ENCODE measurements at places on chromosomes 5 and 9.

- peak; percentile 63 for DNase-seq
Observed at GRCh38 chr5:115810761-115811160, 5.7 kb downstream of the CDO1 start.

- no peak for DNase-seq
Observed at GRCh38 chr9:83068414-83068813, 5.5 kb upstream of the RASEF start.

DNA sequence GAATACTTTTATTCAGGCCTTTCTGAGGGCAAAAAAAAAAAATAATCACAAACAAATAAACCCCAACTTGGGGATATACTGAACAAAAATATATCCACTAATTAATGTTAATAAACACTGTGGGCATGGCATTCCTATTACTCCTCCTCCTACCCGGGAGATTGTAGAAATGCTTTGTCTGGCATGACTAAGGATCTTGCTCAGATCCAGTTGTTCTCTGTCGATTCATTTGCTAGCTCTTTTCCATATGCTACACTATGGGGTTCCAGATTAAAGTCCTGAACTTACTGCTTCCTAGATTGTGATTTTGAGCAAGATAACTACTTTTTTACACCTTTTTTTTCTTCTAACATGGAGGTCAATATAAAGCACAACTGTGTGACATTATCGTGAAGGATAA, 102.2 kb upstream of the PRR16 start:
- no peak for DNase-seq

DNA sequence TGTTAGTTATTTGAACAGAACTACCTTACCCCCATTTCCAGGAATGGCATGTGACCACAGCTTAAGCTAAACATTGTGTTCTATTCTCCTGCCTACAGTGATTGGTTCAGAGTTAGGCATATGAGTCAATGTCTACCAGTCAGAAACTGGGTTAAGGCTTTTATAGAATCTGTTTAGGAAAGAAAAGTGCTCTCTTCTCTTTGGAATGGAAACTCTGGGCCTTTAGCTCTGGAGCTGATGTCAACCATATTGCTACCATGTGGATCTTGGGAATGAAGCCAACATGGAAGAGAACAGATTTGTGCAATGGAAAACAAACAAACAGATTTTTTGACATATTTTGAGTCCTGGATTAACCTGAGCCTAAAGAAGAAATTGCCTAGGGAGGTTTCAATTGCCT, 488.9 kb upstream of the TNC start:
- no peak for DNase-seq

DNA sequence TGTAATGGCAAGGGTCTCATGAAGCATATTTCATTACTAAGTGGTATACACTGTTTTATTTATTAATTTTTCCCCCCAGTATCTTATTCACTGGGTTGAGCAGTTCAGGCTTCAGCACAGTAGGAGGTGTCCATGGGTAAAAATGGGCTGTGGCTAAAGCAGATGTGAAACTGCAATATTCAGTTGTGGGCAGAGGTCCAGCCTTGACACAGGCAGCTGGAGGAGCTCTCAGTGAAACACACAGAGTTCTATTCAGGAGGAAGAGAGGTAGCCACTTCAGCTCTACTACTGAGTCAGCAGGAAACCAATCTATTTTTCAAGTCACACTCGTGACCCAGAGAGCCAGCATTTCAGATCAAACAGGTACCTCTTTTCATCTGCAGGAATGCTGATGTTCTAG, 418.3 kb downstream of the CDH10 start:
- DNase-seq: no peak

- DNase-seq: no peak
Observed at GRCh38 chr5:116358911-116359418, 215.7 kb downstream of the SEMA6A start.

GRCh38 chr9:135663857-135664256, 748 bp downstream of the LCN9 start:
- no peak for DNase-seq

DNA sequence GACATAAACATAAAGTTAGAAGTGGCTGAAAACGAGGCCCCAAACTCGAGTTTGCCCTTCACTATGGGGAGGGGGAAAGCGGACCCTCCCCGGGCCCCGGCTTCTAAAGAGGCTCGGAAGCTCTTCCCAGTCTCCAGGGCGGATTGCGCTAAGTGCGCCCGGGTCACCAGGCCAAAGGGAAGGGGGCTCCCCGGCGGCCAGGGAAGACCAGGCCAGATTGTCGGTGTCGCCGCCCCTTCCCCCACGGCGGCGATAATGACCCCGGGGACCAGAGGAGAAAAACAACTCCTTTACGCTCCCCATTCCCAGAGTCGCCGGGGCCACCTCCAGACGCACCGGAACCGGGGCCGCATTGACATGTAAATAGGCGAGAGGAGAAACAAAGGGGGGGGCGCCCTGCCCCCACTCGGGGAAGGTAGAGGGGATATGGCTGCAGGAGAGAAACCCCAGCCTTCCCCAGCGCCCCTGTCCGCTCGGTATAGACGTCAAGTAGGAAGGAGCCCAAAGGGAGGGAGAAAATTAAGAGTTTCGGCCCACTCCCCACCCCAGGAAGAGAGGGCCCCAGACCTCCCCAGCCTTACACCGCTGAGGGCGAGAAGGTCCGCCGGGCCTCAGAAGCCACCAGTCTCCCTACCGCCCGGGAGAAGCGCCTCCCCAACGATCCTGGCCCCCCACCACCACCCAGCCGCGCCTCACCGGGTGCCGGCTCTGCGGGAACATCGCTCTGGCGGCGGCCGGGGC, 1.7 kb downstream of the TLE1 start:
- DNase-seq: no peak

DNA sequence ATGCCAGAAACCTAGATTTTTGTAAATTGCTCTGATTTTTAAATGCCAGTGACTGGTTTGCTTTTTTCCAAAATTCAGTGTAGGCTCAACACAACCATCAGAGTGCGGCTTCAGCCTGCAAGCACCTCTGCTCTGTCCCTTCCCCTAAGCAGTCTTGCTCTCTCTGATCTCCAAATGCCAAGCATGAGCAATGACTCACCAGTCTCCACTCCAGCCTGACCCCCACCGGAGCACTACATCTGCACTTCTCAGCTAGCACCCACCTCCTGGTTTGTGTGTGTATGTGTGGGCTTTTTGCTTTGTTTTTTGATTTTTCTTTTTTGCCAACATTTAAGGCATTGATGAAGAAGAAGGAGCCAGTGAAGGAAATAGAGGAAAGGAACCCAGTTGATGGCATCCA, 61.4 kb upstream of the ADRA1B start:
- DNase-seq: no peak

DNA sequence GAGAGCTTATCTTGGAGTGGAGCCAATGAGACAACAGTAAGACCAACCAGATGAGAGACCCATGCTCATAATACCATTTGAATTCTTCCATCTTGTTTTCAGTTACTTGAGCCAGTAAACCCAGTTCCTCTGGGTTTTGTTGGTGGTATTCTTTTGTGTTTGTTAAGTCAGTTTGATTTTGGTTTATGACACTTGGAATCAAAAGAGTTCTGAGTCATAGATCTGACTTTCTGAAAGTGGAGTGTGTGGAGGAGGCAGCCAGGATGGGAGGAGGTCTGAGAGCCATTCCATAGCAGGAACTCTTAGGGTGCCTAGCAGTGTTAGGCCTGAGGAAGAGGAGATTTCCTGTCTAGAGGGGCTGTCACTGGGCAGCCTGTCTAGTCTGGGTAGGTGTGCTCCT, 24.6 kb upstream of the PANK3 start:
- no peak for DNase-seq
